ENCODE measurements at places on chromosomes 7 and 10.
A peak's percentile ranks its signal among the peaks of the same experiment; 100 is the strongest.

GRCh38 chr7:28071570-28071969, 109.0 kb downstream of the JAZF1 start:
- DNase-seq: no peak

DNA sequence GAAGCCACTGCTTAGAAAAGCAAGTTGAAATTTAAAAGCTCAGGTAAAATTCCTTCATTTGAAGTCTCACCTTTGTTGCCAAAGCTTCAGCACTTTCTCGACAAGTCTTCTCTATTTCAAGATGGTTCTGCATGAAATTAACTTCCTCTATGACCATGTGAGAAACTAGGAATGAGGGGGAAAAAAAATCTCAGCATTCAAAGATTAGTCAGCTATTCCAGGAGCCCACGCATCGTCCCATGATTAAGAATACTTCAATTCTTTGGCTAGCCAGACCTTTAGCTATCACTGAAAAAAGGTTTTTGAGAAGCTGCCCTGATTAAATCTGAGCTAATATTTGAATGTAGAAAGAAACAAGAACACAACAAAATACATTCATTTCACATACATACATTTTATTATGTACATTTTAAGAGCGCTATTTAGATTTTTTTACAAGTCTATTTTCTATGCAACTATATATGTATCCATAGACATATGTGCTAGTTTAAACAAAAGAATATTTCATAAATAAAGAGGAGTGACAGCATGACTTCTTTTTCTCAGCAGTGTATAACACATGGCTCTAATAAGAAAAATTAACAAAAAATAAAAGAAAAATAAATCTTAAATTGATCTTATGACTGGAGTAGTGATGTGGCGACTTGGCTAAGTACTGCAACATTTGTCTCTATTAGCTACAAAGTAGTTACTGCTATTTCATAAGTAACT, 44.8 kb downstream of the SHTN1 start:
- DNase-seq: no peak

DNA sequence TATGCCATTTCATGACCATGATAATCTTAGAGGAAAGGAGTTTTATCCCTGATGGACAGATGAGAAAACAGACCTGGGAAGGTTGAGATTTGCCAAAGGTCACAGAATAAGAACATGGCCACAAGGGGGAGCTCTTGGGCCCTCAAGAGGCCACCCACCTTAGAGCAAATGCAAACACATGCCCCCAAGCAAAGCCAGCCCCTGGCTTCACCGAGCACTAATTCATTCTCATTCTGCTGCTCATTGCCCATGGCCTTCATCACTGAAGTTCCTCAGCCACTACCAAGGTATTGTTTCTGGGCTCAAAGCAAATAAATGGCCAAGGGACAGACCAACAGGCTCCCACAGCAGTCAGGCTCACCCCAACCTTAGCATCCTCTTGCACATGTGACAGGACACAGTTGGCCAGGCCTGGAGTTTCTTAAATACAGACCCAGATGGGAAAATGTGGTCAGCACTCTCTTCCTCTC, 44.2 kb downstream of the PDLIM1 start:
- peak; percentile 51 for DNase-seq

GRCh38 chr10:10247585-10247984, 770.1 kb upstream of the CELF2 start:
- DNase-seq: no peak

GRCh38 chr7:87339373-87339897, 6.0 kb upstream of the CROT start:
- no peak for DNase-seq

DNA sequence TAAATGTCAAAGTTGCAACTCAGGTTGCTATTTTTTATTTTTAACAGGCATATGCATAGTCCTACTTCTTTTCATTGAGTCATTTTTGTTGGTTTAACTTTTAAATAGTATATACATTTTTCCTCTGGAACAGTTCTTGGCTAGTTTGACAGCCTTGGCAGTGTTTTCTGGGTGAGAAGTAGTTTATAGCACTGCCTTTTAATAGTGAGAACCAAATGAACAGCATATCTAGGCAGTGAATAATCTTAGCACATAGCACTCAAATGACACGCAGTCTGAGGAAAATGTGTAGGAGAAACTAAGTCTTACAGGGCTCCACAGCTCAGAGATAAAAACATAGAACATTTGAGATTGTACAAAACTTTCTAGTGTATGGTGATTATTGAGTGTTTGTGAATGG, 265.5 kb upstream of the POT1 start:
- DNase-seq: no peak

GRCh38 chr10:30192846-30193608, 133.6 kb upstream of the JCAD start:
- no peak for DNase-seq
